Daoy (cell line): ENCODE measurements at places on chromosomes 6 and 20.

GRCh38 chr20:34299556-34300255 lies 3.4 kb downstream of the AHCY start:
- no peak for DNase-seq

GRCh38 chr6:170497841-170498301 lies 55.2 kb downstream of the PSMB1 start:
- DNase-seq = peak; percentile 75

DNA sequence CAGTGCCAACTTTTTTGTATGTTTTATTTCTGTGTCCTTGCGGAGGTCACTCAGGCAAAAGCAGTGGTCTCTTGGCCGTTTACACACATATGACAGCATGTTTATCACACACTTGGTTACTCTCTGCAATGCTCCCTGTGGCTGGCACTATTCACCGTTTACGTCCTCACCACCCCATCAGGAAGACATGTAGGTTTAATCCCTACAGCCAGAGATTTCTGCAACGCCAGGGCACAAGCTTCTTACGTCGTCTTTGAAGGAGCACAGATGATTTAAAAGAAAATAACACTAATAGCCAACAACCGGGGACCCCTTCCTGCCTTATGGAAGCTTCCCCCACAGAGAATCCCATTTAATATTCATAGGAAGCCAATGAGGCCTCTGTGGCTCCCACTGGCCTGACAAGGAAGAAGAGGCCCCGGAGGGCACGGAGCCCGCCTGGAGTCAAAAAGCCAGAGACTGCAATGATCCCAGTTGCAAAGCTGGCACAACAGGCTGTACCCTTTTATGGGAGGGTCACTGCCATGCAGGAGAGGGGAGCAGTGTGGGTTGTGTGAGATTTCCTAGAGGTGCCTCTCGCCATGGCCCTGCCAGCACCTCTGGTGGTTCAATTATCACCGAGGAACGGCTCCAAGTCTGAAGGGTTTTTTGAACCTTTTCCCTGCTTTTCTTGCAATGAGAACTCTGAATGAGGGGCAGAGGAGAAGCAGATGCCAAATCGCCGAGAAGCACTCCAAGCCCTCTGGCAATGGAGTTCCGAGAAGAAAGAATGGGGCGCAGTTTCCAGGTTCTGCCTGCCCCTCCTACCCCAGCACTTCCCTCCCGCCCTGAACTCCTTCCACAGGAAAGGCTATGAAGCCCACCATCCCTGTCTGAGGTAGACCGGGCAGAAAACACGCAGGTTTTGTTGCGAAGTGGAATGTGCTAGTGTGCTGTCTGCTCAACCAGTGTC lies 96.2 kb downstream of the THBS2 start:
- DNase-seq = no peak

GRCh38 chr6:40373267-40373666 lies 213.9 kb downstream of the LRFN2 start:
- no peak for DNase-seq

DNA sequence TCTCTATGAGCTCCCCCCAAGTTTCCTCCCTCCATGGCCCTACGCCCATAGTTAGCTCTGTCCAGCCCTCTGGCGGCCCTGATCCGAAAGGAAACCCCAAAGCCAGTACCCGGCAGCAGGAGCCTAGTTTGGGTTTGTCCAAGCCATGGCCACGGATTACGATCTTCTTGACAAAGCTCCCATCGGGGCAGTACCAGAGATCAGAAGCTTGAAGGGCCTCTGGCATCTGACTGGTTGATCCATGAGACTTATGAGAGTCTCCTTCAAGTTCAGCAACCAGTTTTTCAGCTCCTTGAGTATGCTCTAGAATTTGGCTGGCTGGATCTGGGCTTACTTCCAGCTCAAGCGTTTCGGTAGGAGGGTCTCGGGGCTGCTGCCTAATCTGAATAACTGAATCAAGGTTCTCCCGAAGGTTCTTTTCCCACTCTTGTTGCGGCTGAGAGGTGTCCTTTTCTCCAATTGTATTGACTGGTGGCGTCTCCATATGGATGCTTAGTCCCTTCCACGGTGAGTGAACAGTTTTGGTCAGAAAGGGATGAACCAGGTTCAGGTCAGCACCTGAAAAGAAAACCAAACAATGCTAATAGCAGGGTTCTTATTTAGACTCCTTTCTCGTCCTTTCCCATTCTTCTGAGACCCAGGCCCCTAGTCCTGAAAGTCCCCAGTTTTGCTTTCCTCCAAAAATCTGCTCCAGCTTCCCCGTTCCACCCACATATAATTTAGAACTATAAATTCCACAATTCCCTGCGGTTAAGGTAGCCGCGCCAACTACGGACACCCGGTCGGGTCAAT lies 595 bp downstream of the FKBPL start:
- no peak for DNase-seq

- DNase-seq = no peak
Observed at GRCh38 chr20:53905019-53905819, 165.2 kb downstream of the BCAS1 start.

- no peak for DNase-seq
Observed at GRCh38 chr6:123806561-123806960, 2.9 kb downstream of the NKAIN2 start.

GRCh38 chr6:43772681-43773049 lies 2.7 kb downstream of the VEGFA start:
- peak; percentile 37 for DNase-seq

- no peak for DNase-seq
Observed at GRCh38 chr6:5061152-5061551, 24.0 kb upstream of the PPP1R3G start.

DNA sequence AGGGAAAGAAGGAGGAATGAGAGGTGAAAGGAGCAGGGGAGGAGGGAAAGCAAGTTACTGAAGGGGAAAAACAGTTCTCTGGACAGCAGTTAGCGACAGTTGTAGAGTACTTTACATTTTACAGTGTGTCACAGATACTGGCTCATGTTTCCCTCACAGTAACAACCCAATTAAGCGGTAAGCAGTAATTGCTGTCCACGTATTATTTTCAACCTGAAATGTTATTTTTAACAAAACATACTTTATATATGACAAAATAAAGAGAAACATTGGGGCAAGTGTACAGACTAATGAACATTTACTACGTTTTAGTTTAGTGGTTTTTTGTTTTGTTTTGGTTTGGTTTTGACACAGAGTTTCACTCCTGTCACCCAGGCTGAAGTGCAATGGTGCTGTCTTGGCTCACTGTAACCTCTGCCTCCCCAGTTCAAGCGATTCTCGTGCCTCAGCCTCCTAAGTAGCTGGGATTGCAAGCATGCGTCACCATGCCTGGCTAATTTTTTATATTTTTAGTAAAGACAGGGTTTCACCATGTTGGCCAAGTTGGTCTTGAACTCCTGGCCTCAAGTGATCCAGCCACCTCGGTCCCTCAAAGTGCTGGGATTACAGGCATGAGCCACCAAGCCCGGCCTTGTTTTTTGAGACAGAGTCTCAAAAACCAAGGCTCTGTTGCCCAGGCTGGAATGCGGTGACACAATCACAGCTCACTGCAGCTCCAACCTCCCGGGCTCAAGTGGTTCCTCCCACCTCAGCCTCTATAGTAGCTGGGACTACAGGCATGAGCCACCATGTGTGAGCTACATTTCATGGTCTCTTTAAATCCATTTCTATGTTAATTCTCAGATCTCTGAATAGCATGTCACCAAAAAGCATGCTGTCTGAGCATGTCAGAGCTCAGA lies 22.6 kb upstream of the BTN3A2 start:
- DNase-seq = peak; percentile 82

DNA sequence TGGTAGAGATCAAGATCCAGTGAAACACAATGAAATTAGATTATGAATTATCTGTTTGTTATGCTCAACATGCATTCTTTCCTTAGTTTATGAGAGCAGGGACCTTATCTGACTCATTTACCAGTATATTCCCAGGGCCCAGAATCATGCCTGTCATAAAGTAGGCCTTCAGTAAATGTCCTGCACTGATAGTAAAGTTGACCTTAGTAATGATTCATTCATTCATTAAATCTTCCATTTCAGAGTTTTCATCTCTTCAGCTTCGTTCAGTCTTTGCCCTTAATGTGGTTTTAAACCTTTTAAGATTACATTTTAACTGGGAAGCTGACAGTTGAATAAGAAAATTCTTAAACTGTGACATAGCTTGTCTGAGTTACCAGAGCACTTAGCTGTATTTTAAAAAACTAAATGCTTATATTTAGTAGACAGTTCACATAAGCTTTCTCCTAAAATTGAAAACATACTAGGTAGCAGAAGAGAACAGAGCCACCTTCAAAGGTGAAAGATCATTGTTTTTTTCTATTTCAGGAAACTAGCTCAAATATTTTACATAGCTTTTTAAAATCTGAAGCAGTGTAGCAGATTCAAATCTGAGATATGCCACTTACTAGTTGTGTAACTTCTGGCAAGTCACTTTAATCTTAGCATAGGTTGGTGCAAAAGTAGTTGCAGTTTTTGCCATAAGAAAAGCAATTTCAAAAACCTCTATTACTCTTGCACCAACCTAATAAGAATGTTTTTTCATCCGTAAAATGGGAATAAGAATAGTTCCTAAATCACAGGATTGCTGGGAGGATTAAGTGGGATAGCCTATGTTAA lies 41.4 kb downstream of the MCM8 start:
- DNase-seq = no peak

GRCh38 chr6:158761746-158762145 lies 57.4 kb downstream of the EZR start:
- no peak for DNase-seq

DNA sequence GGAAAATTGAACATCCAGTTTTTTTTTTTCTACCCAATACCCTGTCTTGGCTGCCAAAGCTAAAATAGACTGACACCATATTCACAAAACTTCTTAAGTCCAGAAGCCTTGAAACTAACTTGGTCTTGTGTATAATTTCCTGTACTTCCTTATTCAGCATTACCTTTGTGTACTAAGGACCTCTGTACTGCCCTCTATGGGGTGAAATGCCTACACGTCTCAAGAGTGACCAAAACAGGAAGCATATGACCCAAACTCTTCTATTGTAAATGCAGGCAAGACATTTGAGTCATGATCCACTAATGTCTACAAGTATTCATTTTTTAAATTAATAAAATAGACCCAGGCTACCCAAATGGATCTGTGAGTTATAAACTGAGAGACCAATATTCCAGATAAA lies 50.4 kb downstream of the HMGCLL1 start:
- peak; percentile 42 for DNase-seq

GRCh38 chr20:62437496-62437895 lies 10.2 kb upstream of the RBBP8NL start:
- no peak for DNase-seq

- peak; percentile 43 for DNase-seq
Observed at GRCh38 chr20:36017048-36017951, 48.9 kb downstream of the CNBD2 start.

GRCh38 chr6:30142665-30143064 lies 6.7 kb downstream of the TRIM40 start:
- DNase-seq = no peak

GRCh38 chr6:16635810-16636602 lies 125.3 kb downstream of the ATXN1 start:
- DNase-seq = peak; percentile 90

- DNase-seq = peak; percentile 6
Observed at GRCh38 chr6:97501853-97502252, 218.8 kb upstream of the MMS22L start.

- DNase-seq = no peak
Observed at GRCh38 chr20:54231036-54231435, 23.1 kb downstream of the PFDN4 start.

GRCh38 chr20:31857861-31858759 lies 12.2 kb downstream of the DUSP15 start:
- DNase-seq = no peak

GRCh38 chr6:36904114-36904513 lies 18.4 kb downstream of the C6orf89 start:
- no peak for DNase-seq

DNA sequence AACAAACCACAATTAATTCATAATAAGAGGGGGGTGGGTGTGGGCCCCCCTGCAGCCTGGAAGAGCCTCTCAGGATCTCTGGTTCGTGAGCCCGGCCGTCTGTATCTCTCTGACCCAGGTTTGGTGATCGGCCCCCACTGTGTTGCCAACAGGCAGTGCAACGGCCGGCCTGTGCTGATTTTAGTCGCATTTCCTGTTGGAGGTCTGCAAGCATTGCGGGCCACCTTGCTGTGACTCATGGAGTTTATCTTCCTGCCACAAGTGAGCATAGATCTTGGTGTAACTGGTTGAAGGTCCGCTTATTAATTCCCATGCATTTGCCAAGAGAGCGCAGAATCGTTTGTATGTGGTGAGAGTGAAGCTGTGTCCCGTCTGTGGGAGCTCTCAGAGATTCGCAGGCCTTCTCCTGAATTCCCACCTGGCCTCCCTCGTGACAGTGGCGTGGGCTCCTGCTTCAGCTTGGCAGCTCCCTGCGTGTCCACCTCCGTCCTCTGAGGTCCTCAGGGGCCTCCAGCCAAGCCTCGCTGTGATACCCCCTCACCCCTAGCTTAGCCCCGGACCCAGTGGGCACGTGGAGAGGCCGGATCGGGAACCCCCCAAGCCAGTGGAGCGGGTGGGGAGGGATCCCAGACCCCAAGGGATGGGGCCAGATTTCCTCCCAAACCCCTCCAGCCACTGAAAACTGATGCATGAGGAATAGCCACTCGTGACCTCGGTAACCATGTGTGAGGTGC lies 269.8 kb downstream of the CDH4 start:
- peak; percentile 85 for DNase-seq

GRCh38 chr6:31094389-31094881 lies 17.9 kb downstream of the C6orf15 start:
- DNase-seq = peak; percentile 35

DNA sequence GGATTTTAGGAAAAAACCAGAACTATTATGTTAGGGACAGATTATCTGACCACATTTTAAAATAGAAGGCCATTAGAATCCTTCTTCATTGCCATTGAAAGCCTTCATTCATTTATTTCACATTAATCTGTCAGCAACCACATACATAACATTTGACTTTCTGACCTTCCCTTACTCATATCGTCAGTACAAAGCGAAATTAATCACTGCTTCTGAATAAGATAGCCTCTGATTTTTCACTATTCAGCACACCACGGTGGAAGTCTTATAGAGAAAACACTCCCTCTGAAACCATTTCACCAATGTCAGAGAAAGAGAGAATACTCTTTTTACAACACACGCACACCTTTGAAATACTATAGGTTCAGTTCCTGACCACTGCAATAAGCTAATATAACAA lies 442.5 kb upstream of the ID4 start:
- no peak for DNase-seq

- no peak for DNase-seq
Observed at GRCh38 chr6:158225767-158226166, 57.6 kb downstream of the GTF2H5 start.

DNA sequence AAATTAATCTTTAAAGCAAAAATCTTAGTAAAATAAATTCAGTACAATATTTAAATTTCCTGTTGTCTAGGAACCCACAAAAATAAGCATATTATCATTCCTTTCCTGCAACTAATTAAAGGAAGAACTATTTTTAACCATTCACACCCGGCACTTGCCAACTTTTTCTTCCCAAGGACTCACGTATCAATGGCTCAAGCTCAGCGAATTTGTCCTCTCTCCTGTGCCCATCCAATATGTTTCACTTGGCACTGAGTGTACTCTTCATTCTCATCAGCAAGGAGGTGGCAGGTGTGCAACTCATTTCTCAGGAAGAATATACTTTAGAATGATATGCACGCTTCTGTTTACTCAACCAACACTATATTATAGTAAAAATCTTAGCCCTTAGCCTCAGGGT lies 419.4 kb downstream of the C6orf118 start:
- DNase-seq = no peak

GRCh38 chr6:152598901-152599537 lies 38.1 kb downstream of the SYNE1 start:
- no peak for DNase-seq
